GM19239 (cell line): ENCODE measurements at places on chromosomes 5 and 9.
A peak's percentile ranks its signal among the peaks of the same experiment; 100 is the strongest.

DNA sequence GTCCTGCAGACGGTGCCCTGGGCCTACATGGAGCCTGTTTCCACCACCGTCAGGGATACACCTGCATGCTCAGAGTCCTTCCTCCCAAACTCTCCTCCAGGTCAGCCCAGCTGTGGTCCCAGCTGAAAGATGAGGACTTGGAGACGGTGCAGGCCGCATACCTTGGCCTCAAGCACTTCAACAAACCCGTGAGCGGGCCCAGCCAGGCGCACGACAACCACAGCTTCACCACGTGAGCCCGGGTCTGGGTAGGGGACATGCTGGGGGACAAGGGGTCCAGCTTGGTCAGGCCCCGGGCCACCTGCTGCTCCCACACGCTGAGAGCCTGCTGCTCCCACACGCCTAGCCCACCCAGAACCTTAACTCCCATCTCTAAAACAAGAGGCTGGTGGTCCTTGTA lies 16.6 kb upstream of the CARD19 start:
- DNase-seq: no peak

- no peak for DNase-seq
These were observed 96.4 kb upstream of the TAF11L2 start for GRCh38 chr5:17401470-17402288.

GRCh38 chr5:54703133-54703532 lies 185.6 kb downstream of the SNX18 start:
- DNase-seq: no peak

DNA sequence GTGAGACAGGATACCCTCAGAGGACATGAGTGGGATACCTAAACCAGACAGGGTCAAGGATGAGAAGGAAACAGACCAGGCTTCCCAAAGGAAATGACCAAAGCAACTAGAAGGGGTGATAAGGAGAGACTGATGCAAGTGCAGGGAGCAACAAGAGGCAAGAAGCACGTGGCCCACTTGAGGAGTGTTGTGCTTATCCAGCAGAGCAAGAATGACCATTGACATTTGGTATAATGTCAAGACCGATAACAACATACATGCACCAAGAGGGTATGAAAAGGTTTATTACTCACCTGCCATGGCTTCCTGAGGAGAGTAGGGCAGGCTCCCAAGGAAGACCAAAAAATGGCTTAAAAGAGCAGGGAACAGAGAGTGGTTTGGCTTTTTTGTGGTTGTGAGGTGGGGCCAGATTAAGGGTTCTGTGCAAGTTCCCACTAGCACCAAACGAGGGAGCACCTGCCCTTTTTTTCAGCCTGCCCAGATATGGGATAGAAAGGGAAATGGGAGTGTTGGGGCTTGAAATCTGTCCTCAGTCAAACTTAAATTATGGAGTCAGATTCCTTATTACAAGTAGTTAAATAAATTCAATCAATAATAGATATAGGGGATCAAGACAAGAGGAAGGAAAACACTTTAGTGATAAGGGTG lies 513.6 kb downstream of the RASEF start:
- no peak for DNase-seq

DNA sequence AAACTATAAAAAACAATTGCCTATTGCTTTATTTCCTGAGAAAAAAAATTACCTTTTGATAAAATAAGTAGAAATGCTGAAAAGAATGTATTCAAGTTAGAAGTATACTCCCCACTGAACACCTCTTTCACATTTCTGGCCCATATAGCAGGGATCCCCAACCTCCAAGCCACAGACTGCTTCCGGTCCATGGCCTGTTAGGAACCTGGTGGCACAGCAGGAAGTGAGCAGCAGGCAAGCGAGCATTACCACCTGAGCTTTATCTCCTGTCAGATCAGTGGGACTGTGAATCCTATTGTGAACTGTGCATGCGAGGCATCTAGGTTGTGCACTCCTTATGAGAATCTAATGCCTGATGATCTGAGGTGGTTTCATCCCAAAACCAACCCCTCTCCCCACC lies 563.9 kb downstream of the RAB3C start:
- DNase-seq: no peak

DNA sequence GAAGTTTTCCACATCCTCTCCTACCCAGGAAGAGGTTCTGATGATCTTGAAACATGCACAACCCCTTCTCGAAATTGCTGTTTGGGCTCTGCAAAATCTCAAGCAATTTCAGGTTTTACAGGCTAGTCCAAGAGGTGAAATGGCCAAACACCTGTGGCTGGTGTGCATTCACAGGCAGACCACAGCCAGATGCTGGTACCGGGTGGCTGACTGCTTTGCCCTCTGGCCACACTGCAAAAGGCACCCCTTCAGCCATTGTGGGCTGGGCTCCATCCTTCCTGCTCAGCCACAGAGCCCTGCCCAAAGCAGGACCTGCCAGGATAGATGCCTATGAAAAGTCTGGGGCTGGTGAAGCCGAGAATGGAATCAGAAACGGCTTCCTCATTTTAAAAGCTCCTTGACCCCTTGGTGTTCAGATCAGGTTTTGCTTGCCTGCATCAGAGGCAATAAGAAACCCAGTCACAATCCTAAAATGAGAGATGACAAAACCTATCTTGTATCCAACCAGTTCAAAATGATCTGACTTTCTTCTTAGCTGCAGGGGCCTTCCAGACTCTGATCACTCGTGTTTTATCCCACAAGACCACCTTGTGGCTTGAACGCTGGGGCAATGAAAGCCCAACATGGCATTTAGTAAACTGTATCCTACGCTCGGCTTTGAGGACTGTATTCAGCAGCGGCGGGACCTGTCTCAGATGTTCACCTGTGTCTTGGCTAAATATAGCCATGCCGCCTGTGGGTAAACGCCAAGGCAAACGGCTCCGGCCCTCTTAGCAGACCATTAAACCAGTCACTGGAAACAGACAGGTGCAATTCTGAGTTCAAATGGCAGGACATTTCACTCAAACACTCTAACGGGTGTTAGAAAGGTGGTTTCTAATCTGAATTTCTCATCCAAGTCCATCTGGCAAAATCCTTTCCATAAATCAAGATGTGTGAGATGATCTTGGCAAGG lies 49.6 kb downstream of the EPB41L4B start:
- DNase-seq: no peak

DNA sequence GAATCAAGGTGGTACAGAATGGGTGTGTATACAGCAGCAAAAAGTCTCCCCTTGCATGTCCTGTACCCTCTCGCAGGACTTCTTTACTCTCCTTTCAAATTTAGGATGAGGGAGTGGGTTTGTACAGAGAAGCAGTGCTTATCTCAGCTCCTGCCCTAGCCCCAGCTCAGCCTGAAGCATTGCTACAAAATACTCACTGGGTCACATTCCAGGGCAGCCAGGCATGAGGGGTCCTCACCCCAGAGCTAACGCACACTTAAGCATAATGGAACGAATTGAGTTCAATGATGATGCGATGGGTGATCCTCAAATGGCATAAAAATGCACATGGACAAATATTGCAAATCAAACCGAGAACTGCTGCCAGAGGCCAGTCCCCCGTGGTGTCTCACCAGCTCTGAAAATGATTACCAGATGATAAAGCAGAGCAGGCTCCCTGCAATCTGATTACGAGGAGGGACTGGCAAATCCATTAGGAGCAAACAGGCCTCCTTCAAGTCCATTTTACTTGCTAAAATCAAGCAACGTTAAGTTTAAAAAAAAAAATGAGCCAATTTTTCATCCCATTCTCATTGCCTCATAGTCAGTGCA lies 231.6 kb upstream of the TAS2R1 start:
- DNase-seq: no peak

- DNase-seq: no peak
These were observed 4.4 kb upstream of the ZDHHC12 start for GRCh38 chr9:128728298-128728697.

DNA sequence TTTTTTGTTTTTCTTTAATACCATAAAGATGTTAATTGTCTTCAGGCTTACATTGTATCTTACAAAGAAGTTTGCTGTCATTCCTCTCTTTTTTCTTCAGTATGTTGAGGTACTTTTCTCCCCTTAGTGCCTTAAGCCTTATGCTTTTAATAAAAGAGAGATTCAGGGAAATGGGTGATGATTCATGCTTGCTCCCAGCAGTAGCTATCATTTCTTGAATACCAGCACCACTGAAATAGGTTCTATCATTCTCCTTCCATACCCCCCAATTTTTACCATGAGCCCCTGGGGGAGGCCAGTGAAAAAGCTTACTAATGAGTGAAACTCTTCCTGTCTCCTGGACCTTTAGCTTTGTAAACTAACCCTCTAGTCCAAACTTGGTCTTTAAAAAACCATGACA lies 165.0 kb downstream of the FBXL7 start:
- no peak for DNase-seq

DNA sequence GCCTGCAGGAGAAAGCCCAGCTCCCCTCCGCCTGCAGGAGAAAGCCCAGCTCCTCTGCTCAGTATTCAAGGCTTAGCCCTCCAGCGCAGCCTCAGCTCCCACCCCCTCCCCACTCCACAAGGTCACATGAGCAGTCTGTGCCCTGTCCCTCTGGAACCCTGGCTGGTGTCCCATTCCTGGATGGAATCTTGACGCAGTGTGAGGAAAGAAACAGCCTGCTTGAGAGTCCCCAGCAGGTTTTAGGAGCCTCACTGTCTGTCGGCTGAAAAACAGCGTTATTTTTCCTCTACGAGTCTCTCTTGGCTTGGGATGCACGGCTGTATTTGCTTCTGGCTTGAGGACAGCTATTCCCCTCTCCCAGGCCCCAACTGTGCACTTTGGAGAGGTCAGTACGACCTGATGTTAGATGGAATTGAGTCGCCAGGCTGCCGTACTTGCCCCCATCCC lies 210.1 kb upstream of the TRIM32 start:
- no peak for DNase-seq

GRCh38 chr9:12923468-12924009 lies 148.7 kb downstream of the LURAP1L start:
- DNase-seq: no peak

GRCh38 chr9:106657926-106658325 lies 205.0 kb upstream of the ZNF462 start:
- DNase-seq: no peak

DNA sequence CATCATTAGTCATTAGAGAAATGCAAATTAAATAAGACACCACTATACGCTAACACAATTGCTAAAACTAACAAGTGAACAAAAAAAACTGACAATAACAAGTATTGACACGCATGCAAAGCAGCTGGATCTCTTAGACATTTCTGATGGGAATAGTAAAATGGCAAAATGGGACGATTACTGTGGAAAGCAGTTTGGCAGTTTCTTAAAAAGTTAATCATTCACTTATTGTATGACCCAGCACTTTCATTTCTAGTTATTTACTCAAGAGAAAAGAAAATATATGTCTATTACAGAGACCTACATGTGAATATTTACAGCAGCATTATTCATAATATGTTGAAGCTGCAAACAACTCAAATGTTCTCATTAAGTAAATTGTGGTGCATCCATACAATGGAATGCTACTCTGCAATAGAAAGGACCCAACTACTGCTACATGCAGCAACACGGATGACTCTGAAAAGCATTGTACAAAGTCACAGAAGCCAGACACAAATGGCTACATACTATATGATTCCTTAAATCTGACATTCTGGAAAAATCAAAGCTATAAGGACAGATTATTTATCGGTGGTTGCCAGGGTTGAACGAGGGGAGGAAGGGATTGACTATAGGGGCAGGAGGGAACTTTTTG lies 96.8 kb upstream of the ITGA2 start:
- no peak for DNase-seq

GRCh38 chr9:96486386-96487028 lies 36.5 kb downstream of the HABP4 start:
- no peak for DNase-seq

- DNase-seq: no peak
These were observed 132.7 kb upstream of the SLC12A2 start for GRCh38 chr5:127950707-127951391.

DNA sequence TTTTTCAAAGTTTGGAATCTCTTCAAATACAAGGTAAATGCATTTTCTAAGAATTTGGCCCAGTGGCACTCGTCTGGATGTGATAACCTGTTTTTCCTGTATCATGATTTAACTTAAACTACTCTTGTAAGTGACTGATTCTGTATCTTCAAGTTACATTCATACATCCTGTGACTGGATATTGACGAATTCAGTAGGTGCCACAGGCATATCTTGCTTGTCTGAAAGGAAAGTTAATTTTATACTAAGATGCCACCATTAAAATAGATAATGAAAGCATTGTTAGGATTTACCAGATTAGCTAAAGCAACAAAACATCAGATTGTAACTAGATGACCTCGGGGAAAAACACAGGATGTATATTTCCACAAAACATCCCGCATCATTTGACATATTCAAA lies 175.3 kb upstream of the ZNF608 start:
- no peak for DNase-seq

DNA sequence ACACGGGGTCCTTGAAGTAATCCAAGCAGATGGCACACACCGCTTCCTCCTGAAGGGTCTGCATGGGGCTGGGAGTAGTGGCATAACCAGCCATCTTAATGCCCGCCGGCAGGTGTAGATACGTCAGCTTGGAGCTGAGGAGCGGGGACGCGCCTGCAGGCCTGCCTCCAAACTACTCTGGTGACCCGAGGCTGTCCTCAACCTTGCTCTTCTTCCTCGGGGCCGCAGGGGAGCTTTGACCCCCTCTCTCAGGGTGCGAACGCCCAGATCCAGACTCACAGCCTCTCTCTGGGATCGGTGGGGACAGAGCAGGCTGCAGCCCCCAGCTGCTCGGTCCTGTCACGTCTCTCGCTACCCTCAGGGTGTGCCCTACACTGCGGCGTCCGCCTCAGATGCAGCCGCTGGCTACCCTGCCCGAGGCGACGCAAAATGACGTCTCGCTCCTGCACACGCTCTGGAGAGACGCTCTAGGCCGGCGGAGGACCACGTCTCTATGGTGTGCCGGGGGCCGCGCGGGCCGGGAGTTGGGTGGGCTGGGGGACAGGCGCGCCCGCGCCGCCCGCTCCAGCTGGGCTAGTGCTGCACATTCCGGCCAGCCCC lies at the start of gene TRIM52:
TSS of gene TRIM52 (minus strand) at position 424 of the 600 bp plus-strand sequence. CDS start at position 94, 330 bp downstream.
- DNase-seq: peak; percentile 74

DNA sequence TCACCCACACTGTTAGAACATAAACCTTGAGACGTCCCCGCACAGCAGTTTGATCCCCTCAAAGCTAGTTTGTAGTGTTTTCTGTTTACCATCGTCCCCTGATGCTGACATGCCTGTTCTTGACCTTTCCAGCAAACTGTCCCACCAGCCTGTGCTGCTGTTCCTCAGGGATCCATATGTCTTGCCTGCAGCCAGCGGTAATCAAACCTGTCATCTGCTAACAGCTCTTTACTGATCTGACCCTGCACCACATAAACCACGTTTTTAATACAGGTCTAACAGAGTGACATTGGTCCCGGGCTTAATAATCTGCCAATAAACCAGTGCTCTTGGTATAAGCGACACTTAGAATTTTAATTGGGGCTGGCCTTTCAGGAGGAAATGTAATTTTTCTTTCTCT lies 34.7 kb downstream of the PPIC start:
- DNase-seq: no peak

DNA sequence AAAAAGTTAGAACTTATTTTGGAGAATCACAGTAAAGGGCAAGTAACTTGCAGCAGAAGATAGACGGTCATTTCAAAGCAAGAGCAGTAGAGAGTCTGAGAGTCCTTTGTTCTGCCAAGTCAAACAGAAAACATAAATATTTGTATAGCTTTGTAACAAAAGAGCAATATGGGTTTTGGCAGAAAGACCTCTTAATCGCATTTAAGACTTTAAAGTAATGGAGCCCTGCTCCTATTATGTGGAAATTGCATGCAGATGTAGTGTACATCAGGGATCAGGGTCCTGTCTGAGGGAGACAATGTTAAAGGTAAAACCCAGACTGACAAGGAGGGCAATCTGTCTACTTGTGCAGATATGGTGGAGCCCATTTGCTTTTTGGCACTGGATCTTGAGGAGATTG lies 87.2 kb downstream of the PGM5 start:
- DNase-seq: no peak
